ENCODE measurements at places on chromosomes 16 and 17.

- DNase-seq, result no peak
Measured at GRCh38 chr16:4703906-4704305, 10.5 kb downstream of the NUDT16L1 start.

DNA sequence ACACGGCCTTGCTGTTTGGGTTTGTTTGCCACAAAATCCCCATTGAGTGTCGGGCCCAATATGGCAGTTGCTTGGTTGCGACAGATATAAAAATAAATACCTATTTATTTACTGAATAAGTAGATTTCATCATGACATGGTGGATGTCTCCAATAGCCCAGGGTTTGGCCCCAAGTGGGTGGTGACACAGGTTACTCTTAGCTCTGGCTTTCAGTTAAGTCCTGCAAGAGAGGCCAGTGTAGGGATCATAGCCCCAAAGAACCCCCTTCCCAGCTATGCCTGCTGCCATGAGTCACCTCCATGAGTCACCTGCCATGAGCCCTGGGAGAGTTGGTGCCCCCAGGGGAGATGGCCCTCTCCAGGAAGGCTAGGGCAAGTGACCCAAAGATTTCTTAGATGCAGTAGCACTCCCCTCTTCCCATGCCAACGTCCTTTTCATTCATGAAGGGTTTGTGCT is 78.7 kb upstream of the LGALS9 start:
- DNase-seq, result no peak

- no peak for DNase-seq
Measured at GRCh38 chr17:77287432-77288068, 146.8 kb downstream of the SEC14L1 start.

- no peak for DNase-seq
Measured at GRCh38 chr17:69508814-69509213, 94.3 kb downstream of the MAP2K6 start.

DNA sequence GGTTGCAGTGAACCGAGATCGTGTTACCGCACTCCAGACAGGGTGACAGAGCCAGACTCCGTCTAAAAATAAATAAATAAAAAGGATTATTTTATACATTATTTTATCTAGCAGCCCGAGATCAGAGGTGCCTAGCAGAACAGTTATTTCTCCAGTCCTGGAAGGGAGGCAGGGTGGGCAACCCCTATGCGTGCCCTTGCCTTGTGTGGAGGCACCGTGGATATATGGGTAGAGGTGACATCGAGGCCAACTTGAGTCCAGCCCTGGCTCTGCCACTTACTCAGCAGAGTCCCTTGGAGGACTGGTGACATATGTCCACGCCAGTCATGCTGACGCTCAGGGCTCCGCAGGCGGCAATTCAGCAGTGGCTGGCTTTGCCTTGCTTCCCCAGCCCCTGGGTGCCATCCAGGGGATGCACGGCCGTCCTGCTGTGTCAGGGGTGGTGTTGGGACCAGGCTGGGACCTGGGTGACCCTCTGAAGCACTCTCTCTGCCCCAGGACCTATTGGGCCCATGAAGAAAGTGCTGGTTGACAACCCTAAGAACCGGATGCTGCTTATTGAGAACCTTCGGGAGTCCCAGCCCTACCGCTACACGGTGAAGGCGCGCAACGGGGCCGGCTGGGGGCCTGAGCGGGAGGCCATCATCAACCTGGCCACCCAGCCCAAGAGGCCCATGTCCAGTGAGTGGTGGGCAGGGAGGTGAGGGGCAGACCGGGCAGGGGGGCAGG is 13.2 kb downstream of the GALK1 start:
- DNase-seq, result no peak

- no peak for DNase-seq
Measured at GRCh38 chr16:22177968-22178930, 15.9 kb downstream of the SDR42E2 start.

GRCh38 chr17:77544347-77545110 is 403.8 kb downstream of the SEC14L1 start:
- no peak for DNase-seq

- no peak for DNase-seq
Measured at GRCh38 chr17:48497103-48497502, 33.7 kb downstream of the HOXB1 start.

DNA sequence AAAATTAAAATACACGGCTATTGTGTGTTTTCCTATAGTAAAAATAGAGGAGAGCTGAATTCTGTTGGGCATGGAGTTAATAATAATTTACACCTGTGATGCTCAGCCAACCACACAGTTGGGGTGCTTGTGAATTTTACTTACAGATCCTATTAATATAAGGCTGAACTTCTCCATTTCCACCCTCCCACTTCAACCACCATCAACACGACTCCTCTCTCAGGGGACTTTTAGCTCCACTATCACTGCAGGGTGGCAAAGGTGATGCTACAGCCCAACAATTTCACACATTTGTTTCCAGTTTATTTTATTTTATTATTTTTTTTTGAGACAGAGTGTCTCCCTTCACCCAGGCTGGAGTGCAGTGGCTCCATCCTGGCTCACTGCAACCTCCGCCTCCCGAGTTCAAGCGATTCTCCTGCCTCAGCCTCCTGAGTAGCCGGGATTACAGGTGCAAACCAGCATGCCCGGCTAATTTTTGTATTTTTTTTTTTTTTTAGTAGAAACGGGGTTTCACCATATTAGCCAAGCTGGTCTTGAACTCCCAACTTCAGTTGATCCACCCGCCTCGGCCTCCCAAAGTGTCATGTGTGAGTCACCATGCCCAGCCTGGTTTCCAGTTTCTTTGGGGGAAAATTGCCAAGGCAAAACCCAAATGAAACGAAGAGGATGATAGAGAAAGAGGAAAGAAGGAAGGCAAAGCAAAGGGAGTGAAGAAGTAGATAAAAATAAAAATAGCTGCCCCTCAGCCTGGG is 57.9 kb downstream of the GNA13 start:
- no peak for DNase-seq

GRCh38 chr17:75601057-75601987 is 13.7 kb downstream of the MYO15B start:
- DNase-seq, result no peak

DNA sequence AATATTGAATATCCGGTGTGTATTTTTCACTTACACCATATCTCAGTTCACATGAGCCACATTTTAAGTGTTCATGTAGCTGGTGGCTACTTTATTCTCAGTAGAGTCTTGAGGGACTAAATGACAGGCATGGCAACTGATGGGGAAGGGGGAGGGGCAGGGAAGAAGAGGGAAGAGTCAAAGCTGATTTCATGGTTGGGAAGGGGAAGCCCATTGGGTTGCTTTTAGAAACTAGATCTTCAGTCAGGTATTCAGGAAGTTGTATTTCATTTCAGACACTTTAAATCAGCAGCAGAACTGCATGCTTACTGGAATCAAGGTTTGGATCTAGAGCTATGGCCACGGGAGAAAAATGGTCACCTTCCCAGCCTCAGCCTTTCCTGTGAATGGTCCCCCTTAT is 2.9 kb upstream of the WIPI1 start:
- DNase-seq, result no peak

DNA sequence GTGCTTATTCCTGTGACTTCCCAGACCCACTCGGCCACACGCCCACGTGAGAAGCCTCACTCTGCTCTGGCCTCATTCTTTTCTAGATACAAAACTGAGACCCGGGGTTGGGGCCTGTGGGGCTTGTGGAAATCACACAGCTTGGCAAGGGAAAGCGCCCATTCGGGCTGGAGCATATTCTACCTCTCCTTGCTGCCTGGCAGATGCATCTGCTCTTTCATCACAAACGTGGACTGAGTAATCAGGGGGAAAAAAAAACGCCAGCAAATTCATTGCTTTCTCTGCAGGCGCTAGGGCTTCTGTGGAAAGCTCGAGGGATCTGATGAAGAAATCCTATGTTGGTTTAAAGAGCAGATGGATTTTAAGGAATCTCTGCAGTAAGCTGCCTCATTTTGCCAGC is 44.4 kb downstream of the DNAH9 start:
- DNase-seq, result no peak

GRCh38 chr17:27296428-27296979 is 2.6 kb downstream of the WSB1 start:
- DNase-seq, result no peak

DNA sequence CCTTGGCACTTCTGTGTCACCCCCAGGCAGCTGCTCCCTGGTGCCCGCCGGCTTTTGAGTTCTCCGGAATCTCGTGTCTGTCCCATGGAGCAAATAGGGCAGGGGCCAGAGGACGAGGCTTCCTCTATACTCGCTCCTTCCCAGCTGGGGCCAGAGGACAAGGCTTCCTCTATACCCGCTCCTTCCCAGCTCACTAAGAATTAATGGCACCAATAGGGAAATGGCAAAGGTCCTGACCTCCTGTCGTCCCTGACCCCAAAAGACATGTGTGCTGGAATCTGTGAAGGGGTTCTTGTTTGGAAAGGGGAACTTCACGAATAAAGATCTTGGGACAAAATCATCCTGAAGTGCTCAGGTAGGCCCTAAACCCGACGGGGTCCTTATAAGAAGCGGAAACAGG is 7.6 kb downstream of the SGSH start:
- DNase-seq, result no peak

DNA sequence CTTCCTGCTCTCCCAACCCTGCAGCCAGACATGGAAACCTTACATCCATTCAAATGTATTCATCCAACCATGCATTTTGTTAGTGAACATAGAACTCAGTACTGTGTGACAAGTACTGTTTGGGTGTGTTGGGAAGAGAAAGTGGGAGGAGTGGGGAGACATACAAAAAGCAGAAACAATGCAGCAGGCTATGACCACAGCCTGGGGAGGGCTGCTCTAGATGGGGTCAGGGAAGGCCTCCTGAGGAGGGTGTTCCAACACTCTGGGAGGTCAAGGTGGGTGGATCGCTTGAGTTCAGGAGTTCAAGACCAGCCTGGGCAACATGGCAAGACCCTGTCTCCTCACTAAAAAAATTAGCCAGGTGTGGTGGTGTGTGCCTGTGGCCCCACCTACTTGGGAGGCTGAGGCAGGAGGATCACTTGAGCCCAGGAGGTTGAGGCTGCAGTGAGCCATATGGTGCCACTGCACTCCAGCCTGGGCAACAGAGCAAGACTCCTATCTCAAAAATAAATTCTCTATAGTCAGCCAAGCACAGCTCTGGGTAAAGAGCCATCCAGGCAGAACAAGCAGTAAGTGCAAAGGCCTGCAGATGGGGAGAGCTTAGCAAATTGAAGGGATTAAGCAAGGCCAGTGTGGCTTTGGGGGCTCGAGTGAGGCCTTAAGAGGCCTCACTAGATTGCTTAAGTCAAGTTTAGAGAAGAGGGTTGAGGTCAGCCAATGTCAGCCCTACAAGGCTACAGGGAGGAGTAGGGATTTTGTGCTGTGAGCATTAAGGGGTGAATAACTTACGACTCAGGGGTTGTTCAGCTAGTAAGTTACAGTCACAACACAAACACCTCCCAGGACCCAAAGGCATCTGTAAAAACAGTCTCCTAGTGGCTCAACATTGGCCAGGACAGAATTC is 5.5 kb downstream of the SLC13A2 start:
- no peak for DNase-seq

GRCh38 chr17:10620823-10621222 is 36.3 kb downstream of the MYH3 start:
- DNase-seq, result no peak

GRCh38 chr17:63753215-63753614 is 11.6 kb upstream of the STRADA start:
- DNase-seq, result no peak

GRCh38 chr16:56617212-56618085 is 8.1 kb upstream of the MT1E start:
- DNase-seq, result no peak

DNA sequence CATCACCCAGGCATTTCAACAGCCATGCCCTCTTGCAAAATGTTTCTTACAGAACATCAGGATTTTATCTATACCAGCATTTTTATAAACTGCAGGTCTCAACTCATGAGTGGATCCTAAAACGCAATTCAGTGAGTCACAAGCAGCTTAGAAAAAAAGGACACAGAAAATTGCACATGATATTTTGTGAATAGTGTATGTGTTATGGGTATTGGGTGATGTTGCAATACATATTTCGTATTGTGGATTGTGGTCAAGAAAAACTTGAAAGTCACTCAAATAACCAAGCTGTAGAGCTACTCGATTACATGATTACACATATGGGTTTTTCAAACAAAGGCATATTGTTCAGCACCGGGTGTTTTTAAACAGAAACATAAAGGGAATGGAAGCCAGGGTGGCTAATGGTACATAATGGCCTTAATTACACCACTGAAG is 1.4 kb downstream of the WIPI1 start:
- no peak for DNase-seq

- DNase-seq, result no peak
Measured at GRCh38 chr17:77930780-77931768, 27.4 kb upstream of the TNRC6C start.
